NCI-H2081 (cell line): ENCODE measurements at places on chromosomes 1 and 21.

- DNase-seq = no peak
These were observed 61.2 kb downstream of the TCP10L start for GRCh38 chr21:32523988-32524719.

DNA sequence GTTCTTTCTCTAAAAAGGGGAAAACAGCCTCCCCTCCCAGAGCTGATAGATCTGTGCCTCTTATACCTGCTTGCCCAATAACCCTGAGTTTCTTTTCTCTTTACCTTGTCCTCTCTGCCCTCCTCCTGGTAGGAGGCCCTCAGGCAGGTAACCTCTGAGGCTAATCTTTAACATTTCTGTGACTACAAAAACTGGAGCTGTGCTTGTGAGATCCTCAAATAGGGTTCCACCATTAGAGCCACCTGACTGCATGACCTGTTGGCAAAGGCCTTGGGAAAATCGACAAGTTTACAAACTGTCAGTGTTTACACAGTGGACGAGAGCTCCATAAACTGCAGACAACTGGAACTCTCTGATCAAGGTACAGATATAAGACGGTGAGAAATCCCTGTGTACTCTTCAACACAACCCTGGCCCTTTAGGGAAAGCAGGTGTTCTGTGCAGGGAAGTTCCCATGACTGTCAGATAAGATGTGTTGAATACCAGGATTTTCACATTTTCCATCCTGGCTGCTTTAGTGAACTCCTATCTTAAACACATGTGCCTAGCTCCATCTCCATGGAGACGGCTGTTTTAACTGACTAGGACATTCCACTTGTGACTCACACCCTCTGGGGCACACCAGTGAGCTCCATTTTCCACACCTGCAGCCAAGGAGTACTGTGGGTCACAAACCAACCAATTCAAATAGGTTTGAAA lies 38.3 kb downstream of the ECE1 start:
- DNase-seq = no peak

DNA sequence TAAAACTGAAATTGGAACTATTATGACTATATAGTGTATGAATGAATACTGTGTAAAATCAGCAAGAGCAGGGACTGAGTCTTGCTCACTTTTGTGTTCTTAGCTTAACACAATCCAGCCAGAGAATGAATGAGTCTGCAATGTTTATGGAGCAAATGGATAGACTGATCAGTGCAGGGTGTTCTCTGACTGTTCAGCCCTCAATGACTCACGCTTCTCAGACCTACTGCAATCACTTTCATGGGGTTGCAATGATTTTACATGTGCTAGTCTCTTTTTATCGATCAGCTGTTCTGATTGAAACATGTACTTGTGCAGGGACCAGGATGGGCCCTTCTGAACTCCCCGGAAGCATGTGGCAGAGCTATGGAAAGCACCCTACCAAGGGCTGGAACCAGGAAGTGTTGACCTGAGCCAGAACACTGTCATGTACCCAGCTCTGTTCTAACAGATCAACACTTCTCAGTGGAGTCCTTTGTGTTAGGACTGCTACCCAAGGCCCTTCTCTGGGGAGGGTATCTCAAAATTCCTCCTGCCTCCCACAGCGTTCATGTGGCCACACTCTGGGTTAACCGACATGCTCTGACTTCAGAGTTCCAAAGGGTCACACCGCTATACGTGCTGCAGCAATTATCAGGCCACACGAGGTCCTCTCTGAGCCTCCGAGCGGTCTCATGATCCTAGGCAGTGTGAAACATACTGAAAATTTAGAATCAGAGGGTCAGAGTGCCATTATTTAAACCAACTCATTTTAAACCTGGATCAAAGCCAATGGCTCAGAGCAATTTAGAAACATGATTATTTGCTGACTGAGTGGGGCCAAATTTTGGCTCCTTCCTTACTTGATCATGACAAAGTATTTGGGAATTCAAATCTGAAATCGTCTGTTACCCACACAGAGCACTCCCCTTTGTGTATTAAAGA lies 35.2 kb downstream of the GRIK1 start:
- peak; percentile 27 for DNase-seq

DNA sequence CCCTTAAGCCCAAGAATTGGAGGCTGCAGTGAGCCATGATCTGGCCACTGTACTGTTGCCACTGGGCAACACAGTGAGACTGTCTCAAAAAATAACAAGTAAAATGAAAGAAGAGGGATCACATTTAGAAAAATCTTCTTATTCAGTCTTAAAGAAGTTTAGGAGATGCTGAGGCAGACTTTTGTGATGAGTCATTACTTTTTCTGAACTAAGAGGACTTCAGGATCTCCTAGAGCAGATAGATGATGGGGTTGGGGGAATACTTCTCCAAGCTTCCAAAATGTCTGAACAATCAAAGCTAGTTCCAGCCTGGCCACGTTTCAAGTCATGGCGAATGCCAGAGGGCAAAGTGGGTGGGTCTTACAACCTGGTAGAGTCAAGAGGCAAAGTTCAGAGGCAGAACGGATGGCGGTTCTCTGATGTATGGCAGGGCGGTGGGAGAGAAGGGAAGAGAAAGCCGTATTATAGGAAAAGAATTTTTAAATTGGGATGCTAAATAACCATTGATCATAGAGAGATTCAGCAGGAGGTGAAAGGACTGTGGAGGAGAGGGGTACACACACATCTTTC lies 2.1 kb upstream of the CIART start:
- no peak for DNase-seq

DNA sequence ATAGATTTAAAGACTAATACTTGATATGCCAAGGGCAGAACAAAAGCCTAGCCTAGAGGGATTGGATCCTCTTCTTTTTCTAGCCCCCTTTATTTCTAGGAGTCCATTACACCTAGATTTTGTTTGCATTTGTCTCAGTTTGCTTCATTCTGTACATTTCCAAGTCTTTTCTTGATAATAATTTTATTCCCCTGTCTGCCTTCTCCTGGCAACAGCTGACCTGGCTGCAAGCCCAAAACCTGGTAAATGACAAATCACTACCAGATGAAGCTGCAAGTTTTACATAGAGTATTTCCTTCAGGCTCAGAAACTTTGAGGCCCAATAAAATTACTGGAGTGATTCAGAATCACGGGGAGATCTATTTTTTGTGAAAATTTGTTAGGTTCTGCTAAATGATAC lies 36.5 kb upstream of the LHX8 start:
- peak; percentile 16 for DNase-seq

- peak; percentile 77 for DNase-seq
These were observed 23.2 kb downstream of the NENF start for GRCh38 chr1:212455803-212456528.

DNA sequence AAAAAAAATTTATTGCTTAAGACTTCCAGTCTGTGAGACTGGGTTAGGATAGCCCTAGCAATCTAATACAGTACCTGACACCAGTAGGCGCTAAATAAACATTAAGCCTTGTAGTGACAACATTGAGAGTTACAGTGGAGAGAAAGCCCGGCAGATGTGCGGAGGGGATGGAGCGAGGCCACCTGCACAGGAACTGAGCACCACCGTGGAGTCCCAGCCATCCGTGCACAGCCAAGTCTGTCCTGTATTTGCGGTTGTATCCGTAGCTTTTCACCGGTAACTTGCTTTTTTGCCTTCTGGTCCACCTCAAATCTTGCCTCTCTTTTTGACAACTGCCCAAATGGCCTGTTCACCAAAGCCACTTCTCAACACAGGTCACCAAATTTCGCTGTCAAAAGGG lies 260.1 kb downstream of the GPATCH2 start:
- DNase-seq = no peak

- DNase-seq = no peak
These were observed 23.9 kb downstream of the FMO5 start for GRCh38 chr1:147201276-147201675.

DNA sequence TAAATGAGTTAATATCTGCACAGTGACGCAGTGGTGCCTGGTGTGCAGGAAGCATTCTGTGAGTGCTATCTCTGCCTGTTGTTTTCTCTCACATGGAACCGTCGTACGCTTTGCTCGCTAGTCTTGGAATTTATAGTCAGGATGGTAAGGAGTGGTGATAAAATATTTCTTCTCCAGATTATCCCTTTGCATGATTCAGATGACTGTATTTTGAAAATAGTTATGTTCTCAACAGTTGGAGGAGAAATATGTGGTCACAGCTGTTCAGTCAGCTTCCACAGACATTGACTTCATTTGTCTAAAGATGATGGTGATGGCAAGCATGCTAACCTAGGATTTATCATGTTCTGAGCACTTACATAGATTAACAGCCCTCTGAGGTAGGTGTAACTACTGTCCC lies 41.3 kb upstream of the VAMP3 start:
- DNase-seq = no peak

GRCh38 chr1:48107516-48107915 lies 110.3 kb upstream of the TRABD2B start:
- no peak for DNase-seq

GRCh38 chr1:206456577-206457370 lies 13.5 kb upstream of the IKBKE start:
- DNase-seq = no peak

DNA sequence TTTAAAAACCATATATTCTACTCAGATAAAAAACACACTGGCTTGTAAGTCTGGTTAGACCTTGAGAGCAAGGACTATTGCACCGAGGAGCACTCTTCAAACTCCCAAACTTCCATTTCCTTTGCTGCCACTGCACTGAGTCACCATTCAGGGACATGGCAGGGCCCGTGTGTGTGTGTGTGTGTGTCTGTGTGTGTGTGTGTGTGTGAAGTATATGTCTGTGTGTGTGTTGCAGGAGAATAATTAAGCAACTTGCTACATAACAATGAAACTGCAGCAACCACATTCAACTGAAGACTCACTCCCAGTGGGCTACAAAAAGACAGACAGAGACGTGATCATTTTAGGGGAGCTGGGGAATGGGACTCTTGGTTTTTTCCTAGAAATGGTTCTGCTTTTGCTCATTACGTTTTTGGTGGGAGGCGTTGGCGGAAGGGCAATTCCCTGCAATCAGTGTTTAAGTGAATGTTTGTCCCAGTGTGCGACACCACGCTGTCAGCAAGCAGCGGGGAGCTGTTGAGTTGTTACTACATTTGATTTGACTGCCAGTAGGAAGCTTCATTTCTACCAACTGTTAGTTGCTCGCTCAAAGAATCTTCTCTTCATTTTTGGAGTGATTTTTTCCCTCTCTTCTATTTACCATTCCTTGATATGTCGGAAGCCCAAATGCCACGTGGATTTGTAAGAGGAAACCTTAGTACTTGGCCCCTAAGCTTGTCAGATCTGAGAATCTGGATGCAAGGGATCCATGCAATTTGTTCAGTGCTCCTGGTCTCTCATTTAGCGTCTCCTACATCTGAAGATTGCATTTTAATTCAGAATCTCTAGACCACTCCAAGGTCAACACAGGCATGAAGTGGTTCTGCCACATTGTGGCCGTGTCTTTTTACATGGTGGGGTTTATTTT lies 36.1 kb downstream of the ESRRG start:
- DNase-seq = no peak

DNA sequence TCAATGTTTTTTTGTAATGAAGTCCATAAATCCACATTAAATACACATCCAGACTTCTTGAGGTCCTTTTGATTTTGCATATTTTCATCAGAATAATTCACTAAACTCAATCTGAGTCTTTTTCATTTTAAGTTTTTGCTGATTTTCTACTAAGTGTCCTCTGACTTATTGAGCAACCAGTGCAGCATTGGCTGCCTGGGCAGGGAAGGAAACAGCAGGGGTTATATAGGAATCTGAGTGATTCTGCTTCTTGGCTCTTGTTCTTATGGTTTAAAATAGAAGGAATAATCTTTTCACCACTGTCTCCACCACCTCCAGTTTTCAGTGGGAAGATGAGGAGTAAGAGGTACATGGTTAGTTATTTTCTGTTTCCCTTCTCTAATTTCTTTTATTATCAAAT lies 88.4 kb downstream of the ST6GALNAC5 start:
- DNase-seq = no peak

DNA sequence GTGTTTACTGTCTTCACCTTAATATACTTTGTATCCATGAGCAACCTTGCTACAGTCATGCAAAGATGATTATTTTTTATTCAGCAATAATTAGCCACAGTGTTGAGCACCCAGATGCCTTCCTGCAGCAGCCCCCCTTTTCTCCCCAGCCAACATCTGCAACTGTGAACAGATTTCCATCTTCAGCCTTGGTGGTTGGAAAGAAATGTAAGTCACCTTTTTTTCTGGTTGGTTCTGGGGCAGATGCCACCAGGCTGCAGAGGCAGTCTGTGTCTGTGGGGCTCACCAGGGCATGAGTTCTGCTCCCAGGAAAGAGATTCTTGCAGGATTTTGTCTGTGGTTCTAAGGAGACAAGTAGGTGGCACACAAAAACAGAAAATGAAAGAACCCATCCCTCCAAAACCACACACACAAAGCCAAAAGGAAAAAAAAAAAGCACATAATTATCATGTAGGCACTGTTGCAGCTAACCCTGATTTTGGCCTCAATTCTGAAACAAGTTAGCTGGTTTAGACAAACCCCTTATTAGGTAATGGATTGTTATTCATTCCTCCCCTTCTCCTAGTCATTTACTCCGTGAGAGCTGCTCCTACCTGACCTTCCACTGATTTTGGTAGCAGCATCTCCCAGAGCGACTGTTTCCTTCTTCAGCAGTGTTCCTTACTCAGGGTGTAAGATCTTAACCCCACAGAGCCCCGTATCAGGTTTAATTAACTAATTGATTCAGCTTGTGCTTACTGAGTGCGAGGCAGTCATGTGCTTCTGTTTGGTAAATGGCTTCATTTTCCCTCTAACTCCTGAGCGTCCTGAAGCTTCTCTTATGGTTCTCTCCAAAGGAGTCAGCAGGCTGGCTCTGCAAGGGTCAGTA lies 36.5 kb downstream of the GALNT2 start:
- DNase-seq = no peak

DNA sequence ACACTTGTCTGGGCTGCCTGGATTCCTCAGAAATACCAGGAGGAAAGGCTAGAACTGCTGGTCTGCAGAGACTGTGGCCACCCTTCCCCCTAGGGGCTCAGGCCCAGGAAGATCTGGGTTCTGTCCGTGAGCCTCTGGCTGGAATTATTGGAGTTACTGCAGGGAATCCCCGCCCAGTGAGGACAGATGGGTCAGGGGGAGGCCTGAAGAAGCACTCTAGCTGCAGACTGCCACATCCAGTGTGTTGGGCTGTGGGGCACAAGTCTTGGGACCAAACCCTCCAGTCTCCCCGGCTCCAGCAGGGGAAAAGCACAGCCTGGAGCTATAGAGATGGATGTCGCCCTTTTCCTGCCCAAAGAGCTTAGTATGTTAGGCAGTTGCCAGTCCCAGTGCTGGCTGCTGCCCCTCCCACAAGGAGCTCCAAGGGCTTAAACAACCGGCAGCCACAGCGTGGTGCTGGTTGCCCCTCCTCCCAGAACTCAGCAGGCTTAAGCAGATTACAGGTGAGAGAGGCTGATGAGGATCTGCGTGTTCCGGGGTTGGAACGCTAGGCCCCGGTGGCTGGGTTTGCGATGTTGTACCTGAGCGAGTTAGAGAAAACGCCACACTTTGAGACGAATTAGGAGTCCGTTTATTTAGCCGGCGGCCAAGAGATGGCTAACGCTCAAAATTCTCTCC lies 255.5 kb upstream of the LRRC7 start:
- DNase-seq = no peak

- DNase-seq = no peak
These were observed 134.6 kb downstream of the HUNK start for GRCh38 chr21:32007456-32007855.

DNA sequence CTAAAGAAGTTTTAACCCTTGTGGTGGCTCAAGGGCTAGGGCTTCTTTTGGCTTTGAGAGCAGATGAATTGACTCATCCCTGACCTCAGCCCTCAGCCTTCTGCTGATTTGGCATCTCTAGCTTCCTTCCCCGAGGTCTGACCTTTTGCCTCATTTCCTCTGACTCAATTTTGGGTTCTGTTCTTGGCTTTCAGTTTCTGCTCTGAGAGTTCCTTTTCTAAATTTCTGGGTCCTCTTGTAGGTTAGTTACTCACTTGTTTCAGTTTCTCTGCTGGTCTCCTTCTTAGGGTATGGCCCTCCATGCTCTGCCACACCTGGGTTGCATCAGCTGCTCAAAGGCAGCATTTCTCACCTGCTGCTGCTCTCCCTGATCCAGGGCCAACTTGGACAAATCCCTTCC lies 19.4 kb downstream of the PDE4B start:
- DNase-seq = peak; percentile 39
